ENCODE measurements at places on chromosomes 13 and 19.

DNA sequence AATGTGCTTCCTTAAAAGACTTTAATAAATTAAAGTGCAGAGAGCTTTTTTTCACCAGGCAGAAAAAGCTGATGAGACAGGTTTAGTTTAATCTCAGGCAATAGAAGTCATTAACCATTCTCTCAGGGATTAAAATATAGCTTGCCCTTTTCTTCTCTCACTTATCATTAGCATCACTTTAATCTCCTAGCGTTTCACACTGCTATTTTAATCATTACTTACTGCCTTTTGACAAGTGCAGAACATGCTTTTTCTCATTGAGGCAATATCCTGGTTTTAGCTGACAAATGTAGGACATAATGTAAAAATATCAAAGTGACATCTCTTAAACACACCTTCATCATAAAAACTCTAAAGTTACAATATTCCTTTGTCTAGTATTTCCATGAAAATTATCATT is 94.6 kb downstream of the DACH1 start:
- no peak for DNase-seq

DNA sequence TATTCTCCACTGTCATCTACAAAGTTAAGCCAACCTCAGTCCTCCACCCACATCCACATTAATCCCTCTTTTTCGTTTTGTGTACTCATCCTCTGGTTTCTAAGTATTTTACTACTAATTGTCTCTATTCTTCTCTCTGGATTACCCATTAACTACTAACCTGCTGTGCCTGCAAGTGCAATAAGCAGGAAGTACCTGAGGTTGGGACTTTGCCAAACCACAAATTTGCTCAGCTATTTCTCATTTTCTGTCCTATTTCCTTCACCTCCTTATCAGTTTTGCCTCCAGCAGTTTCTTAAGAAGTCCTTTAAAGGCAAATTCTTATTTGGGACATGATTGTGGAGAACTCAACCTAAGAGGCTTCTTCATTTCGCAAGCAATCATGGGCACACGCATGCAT is 1708.9 kb downstream of the SLITRK5 start:
- DNase-seq = no peak

- DNase-seq = peak; percentile 58
Measured at GRCh38 chr19:47230054-47230920, 712 bp downstream of the BBC3 start.

- no peak for DNase-seq
Measured at GRCh38 chr19:1606138-1606651, 933 bp upstream of the UQCR11 start.

- DNase-seq = no peak
Measured at GRCh38 chr13:49488563-49488962, 7.2 kb upstream of the PHF11 start.

DNA sequence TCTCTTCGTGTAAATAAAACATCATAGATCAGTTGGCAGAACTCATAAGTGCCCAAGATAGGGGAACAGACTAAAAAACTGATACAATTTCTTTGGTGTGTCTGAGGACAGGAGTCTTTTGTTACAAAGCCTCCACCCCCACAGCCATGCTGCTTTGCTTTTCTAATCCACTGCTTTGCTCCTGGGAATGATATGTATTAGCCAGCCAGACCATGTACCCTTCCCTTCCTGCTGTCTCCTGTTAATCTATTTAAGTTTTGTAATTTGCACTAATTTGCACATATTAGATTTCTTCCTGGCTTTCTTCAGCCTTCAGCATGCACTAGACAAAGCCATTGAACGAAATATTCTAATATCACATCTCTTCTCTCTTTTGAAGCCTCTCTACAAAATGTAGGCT is 130.5 kb downstream of the MAB21L1 start:
- no peak for DNase-seq

DNA sequence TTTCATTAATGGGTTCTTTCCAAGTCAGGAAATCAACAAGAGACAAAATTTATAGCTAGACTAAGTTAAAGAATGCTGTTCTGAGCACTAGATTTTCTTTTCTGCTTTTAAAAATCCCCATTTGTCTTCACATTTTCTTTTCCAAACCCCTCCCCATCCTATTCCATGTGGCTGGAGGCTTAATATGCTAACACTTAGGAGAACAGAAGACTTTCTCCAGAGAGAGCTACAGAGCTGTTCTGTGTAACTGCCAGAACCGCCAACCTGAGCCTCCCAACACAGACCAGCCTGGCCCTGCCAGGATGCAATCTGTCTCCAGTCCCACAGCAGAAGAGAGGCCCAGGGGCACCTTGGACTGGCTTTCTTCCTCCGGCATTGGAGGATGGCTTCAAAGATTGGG is 264.1 kb downstream of the NDFIP2 start:
- DNase-seq = no peak

DNA sequence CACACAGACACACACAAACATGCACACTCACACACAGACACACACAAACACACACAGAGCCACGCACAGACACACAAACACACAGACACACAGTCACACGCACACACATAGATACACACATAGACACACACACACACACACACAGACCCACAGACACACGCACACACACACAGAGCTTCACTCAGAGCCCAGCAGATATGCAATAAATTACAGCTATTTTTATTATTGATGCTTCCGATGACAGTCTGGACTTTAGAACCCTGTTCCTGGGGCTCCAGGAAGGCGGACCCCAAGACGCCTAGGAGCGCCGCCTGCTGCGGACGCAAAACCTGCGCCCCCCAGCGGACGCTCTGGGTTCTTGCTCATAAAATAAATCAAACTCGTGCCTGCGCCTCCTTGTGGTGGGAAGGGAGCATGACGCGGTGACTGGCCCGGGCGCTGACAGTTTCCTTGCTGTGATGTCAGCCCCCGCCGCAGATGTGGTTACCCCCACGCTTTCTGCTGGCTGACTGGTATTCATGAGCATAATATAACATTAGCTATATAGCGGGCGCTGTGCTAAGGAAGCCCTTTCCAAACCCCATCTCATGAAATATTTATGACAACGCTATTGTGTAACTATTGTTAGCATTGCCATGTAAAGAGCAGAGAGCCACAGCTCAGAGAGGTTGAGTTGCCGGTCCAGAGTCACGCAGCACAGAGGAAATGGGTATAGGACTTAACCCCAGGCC is 64.4 kb upstream of the TM9SF2 start:
- peak; percentile 91 for DNase-seq

- DNase-seq = no peak
Measured at GRCh38 chr13:28321756-28322155, 173.2 kb downstream of the FLT1 start.

- DNase-seq = peak; percentile 36
Measured at GRCh38 chr19:991174-991931, 7.2 kb downstream of the WDR18 start.

GRCh38 chr13:23678795-23679194 is 108.6 kb downstream of the TNFRSF19 start:
- no peak for DNase-seq

- DNase-seq = no peak
Measured at GRCh38 chr19:46896076-46896794, 35.4 kb downstream of the ARHGAP35 start.

GRCh38 chr19:38255383-38256014 is 675 bp downstream of the PPP1R14A start:
- DNase-seq = no peak

GRCh38 chr13:57630661-57631595 is 616 bp upstream of the PCDH17 start:
- no peak for DNase-seq

GRCh38 chr13:43648733-43649132 is 138.0 kb downstream of the ENOX1 start:
- no peak for DNase-seq

- no peak for DNase-seq
Measured at GRCh38 chr13:98549728-98550317, 27.1 kb downstream of the STK24 start.

DNA sequence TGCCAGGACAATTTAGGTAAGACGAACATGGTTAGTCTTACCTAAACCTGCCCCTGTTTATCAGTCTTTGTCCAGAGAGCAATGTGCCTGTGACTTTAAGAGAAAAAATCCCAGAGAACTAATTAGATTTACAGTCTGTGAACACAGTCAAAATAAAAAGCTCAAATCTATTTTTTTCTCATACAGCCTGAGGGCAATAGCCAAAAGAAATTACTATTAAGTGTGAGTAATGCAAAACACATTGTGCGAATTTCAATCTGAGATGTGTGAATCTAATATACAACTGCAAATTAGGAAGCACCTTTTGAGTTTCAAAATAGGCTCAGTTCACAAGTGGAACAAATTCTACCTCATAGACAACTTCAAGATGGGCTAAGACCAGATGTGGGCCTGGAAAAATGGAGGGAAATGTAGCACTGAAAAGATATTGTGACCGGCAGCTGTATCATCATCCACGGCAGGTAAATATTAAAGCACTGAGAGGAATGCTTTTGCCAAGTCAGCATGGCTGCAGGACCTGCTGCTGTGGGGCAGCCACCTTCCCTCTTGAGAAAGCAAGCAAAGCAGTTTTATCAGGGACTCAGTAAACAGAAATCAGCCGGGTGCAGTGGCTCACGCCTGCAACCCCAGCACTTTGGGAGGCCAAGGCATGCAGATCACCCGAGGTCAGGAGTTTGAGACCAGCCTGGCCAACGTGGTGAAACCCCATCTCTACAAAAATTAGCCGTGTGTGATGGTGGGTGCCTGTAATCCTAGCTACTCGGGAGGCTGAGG is 114.8 kb downstream of the KATNAL1 start:
- DNase-seq = no peak

DNA sequence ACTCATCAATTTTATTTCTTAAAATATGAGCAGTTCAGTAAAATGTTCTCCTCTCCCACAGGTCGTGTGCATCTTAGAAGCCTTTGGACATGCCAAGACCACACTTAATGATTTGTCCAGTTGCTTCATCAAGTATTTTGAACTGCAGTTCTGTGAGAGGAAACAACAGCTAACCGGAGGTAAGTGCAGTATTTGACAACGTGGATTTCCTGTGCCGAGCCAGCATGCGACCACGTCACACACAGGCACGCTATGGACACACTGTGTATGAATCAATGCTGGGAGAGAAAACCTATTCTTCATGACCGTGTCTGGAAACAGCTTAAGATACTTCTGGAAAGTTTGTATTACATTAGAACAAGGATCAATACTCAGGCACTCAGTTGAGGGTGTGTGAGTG is 268.5 kb downstream of the MYO16 start:
- no peak for DNase-seq

- no peak for DNase-seq
Measured at GRCh38 chr19:30059741-30060457, 117.9 kb downstream of the URI1 start.

DNA sequence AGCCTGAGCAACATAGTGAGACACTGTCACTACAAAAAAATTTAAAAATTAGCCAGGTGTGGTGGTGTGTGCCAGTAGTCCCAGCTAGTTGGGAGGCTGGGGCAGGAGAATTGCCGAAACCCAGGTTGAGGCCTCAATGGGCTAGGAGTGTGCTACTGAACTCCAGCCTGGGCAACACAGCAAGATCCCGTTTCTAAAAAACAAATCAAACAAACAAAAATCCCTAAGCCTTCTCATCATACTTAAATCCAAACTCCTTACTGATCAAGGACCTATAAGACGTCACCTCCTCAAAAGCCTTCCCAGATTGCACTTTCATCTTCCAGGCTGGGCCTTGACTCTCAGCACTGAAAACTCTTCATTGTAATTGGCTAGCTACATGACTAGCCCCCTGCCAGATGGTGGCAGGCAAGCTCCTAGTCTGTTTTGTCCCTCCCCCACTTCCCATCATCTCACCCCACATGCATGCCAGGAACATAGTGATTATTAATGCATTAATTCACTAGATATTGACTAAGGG is 17.5 kb upstream of the NANOS3 start:
- no peak for DNase-seq

DNA sequence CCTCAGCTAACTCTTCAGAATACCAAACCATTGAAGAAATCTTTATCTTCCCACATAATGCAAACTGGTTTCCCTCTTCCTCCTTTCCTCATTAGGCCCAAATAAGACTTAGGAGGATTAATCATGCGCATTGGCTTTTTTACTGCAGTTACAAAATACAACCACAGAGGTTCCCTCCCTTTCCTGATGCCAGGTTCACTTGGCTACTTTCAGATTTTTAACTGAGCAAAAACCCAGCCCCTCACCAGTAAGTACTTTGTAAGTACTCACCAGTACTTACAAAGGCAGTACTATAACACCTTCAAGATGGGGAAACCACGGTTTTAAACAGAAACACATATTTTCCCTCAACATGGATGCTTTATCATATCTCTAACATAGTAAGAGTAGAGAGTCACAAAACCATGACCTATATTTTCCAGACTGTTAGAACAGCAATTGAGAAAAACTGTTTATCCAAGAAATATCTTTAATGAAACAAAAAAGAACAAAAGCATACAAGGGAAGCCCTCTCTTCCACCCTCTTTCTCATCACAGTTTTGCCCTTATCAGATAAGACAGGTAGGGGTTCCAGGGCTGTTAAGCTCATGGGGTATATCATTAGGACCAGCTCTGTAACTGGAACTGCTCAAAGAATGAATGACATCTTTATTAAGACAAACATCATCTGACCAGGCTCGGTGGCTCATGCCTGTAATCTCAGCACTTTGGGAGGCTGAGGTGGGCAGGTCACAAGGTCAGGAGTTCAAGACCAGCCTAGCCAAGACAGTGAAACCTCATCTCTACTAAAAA is 12.7 kb downstream of the FOXO1 start:
- no peak for DNase-seq

- no peak for DNase-seq
Measured at GRCh38 chr13:113857531-113858195, 6.2 kb downstream of the GAS6 start.

- DNase-seq = no peak
Measured at GRCh38 chr19:3116621-3117020, 19.2 kb upstream of the GNA15 start.

- DNase-seq = no peak
Measured at GRCh38 chr19:6198896-6199239, 63.4 kb downstream of the ACSBG2 start.

- DNase-seq = no peak
Measured at GRCh38 chr13:79585033-79585432, 104.1 kb downstream of the NDFIP2 start.

DNA sequence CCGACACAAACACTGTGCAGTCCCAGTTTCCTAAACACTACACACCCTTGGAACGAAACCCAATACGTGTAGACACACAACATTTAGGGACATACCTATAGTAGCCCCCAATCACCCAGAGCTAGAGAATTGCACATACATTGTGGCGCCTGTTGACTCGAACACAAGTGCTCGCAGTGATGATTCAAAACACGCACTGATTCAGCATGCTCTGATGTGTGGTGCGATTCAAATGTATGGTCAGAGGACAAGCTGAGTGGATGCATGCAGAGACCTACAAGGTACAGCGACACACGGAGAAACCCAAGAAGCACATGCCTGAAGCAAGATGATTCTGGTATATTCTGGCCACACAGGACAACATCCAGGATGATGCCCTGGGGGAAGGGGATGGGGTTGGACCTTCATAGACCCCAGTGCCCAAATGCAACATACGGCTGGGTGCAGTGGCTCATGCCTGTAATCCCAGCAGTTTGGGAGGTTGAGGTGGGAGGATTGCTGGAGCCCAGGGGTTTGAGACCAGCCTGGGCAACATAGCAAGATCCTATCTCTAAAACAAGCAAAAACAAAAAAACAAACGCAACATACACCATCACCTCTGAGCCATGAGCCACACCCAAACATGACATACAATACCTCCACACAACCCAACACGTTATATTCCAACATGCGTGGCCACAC is 997 bp upstream of the KCNN4 start:
- no peak for DNase-seq

GRCh38 chr19:17420475-17420924 is 653 bp downstream of the MVB12A start:
- DNase-seq = no peak

GRCh38 chr19:39792999-39793546 is 14.4 kb downstream of the LEUTX start:
- DNase-seq = peak; percentile 63

All from activated CD8-positive, alpha-beta memory T cell treated with anti-CD3 and anti-CD28 coated beads for 1 hour (primary cell).